ENCODE measurements at places on chromosomes 1 and 21.

- peak; percentile 37 for DNase-seq
Measured at GRCh38 chr1:54810153-54810942, 9.2 kb upstream of the TTC22 start.

GRCh38 chr1:7916501-7916830 lies 24.2 kb downstream of the TNFRSF9 start:
- DNase-seq, result no peak

GRCh38 chr1:225670356-225670755 lies 17.4 kb upstream of the ENAH start:
- DNase-seq, result no peak

DNA sequence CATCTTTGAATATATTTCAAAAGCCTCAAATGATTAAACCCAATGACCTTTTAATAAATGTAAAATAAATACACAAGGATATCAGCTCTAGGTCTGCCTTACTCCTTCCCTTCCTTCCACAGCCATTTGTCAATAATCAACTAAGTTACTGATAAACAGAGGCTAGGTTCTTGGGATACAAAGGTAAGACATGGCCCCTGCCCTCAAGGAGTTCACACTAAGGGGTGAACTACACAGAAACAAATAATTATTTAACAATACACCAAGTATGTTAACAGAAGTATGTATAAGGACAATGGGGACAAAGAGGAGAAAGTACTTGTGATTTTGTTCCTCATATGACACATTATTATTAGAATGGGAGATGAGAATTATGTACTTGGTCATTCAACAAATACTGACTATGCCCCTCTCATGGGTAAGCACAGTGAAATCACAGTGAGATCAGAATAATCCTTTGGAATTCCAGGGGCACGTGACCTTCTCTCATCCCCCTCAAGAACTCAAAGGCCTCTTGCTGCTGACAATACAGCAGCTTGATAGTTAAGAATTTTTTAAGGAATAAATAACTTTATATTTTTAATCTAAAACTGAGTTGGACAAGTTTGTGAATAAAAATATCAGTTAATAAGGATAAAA lies 40.2 kb downstream of the ATP1B1 start:
- DNase-seq, result no peak

DNA sequence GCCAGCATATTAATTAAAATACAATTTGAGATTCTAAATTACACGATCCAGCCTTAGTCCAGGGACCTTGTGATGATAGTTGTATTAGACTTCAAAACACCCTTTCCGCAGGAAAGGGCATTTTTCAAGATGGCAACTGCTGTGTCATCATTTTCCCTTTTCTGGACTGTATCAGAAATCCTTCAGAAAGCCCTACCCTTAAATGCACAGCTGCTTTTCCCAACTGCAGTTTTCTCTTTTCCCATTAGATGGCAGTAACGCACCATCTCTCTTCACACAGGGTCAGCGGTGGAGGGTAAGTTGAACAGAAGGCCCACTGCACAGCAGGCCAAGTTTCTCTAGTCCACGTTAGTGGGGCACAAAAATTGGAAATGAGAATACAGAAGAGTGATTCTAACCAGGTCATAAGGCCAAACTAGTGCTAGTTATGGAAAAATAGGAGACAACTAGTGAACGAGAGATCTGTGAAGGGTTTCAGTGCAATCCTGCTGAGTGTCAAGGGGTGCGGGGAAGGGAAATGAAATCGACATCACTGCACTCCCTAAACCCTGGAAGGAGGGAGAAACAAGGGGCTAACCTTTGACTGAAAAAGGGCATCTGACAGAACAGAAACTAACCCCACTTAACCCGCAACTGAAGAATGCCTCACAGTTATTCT lies 22.1 kb upstream of the TDRD10 start:
- DNase-seq, result peak; percentile 54

Data from stimulated activated CD4-positive, alpha-beta T cell treated with anti-CD3 and anti-CD28 coated beads, Interleukin-15, amount 100 ng/mL, for 48 hours (primary cell).